ENCODE measurements at places on chromosomes 5 and 9.

DNA sequence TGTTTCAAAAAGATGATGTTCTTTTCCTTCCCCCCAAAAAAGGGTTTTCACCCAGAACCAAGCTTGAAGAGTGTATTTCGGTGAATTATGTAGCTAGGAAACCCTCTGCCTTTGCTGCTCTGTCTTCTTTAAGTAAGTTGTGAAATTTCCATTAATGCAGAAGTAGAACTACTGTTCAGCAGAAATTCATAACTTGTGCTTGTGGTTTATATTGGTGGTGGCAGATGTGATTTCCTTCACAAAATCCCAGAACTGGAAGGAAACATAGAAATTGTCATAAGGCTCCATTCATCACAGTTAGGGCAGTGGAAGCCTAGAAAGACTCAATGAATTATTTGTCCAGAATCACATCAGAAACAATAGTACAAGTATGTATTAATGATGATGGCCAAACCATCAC lies 42.1 kb upstream of the DAB2 start:
- DNase-seq, result no peak

DNA sequence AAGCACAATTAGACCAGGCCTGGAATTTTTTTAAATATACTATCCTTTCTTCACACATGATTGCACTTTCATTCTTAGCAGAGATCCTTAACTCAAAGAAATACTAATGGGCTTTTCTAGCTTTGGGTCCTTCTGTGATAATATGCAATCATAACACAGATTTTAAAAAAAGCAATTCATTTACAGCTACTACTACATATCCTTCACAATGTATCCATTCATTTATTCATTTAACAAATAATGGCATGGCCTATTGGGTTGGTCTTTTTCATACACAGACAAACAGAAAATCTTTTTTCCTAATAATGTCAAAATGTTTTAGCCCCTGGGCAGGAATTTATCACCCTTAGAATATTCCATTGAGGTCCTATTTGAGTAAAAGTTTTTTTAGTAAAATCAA lies 47.0 kb downstream of the SAXO1 start:
- DNase-seq, result no peak

DNA sequence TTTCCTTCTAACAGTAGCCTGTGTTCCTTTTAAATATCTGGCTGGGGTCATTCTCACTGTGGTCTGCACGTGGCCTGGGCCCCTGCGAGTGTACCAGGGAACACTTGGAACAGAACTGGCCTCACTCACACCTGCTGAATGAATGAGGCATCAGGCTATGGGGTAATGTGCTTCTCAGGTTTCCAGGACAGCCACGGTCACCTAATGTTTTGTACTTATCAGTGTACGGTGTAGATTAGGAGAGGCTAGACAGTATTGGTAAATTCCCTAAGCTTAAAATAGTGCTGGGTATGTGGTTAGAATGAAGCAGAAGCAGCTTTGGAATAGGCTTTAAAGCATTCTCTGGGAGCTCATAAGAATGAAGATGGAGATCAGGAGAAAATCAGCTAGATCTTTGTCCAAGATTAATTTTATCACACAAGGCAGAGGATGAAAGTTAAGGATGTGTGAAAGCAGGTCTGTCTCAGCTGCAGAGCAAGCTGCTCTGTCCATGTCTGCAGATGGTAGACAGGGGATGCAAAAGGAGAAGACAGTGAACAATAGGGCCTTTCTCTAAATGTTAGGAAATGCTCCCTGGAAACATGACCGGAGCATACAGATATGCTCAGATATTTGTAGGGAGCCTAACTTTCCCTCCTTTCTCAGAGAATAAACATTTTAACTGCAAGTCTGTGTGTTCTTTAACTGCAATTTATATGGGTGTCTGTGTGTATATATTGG lies 267.5 kb downstream of the NR3C1 start:
- DNase-seq, result no peak

DNA sequence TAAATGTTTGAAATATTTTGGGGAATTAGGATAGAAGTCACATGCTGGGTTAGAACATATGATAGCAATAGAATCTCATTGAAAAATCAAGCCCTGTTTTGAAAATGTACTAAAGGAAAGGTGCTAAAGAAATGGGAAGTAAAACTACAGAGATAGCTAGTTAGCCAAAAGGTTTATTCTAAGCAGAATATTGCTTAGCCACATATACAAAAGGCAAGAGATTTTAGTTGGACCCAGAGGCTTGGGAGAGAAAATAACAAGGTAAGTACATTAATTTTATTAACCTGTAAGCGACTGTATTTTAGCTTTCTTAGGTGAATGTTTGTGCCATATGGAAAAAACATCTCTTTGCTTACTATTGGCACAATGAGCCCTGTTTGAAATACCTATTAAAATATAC lies 108.3 kb downstream of the RPS23 start:
- DNase-seq, result no peak

GRCh38 chr5:67047160-67047559 lies 149.4 kb downstream of the CD180 start:
- no peak for DNase-seq

DNA sequence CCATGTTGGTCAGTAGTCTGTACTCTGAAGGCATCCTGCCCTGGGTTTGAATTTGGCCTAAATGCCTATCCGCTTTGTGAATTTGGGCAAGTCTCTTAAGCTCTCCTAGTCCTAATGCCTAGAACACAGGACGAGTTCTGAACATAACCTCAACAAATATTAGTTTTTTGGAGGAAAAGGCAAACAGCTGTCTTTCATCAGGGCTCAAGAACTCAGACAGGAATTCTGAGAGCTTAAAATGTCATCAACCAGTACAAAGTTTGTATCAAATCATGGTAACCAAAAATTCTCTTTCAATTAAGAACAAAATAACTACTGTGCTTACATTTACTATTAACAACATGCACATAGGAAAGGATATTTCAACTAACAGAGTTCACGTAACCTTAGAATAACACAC lies 182.5 kb upstream of the PPP1R2B start:
- DNase-seq, result no peak

- no peak for DNase-seq
These were observed 34.4 kb downstream of the TTLL11 start for GRCh38 chr9:122058709-122059108.

- DNase-seq, result no peak
These were observed 143.6 kb downstream of the BNC2 start for GRCh38 chr9:16726718-16727451.

GRCh38 chr5:13976223-13976622 lies 31.7 kb upstream of the DNAH5 start:
- no peak for DNase-seq

- no peak for DNase-seq
These were observed 205.6 kb downstream of the GADD45G start for GRCh38 chr9:89810431-89810830.

DNA sequence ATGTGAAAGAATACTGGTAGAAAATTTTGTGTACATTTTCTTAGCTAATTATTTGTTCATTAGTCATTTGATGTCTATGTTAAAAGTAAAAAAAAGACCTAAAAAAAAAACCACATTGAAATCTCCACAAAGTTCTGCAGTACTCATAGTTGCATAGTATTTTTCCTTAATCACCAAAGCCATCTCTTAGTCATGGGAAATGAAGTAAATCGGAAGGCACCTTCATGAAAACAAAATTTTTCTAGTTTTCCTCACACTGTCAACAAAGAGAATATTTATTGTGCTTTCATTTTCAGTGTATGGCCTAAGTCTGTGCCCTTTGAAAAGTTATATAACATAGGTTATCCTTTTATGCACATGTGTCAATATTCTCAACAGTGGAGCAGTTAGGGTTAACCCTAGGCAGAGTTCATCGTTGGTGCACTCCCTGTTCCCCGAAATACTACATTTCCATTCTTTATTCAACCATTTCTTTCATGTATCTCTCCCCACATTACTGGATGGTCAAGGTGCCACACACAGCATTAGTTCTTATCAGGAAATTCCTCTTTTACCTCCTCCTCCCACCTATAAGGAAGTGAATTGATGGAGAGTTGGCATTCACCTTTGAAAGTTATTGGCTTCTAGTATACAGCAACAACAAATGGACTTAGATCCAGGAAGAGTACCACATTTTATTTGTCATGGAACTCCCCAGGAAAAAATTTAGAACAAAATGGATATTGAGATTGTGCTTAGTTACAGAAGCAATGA lies 93.1 kb downstream of the NUDT12 start:
- DNase-seq, result no peak

- DNase-seq, result no peak
These were observed 3.6 kb downstream of the SCAMP1 start for GRCh38 chr5:78364005-78364404.

DNA sequence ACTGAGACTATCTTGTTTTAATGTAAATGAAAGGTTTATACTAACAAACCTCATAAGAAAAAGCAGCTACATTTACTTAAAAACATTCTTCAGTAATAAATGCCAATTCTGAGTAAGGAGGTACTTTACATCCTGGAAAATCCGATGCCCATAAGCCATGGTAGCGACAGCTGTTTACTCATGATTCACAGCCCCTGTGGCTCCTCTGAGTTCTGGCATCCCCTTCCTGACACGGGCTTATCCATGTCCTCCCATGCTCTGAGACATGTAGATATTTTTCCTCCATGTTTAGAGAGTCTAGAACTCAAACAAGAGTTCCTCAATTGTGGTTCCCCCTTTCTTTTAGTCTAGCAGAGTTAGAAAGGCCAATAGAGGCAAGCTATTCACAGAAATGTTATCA lies 63.1 kb upstream of the DEPDC1B start:
- DNase-seq, result no peak

DNA sequence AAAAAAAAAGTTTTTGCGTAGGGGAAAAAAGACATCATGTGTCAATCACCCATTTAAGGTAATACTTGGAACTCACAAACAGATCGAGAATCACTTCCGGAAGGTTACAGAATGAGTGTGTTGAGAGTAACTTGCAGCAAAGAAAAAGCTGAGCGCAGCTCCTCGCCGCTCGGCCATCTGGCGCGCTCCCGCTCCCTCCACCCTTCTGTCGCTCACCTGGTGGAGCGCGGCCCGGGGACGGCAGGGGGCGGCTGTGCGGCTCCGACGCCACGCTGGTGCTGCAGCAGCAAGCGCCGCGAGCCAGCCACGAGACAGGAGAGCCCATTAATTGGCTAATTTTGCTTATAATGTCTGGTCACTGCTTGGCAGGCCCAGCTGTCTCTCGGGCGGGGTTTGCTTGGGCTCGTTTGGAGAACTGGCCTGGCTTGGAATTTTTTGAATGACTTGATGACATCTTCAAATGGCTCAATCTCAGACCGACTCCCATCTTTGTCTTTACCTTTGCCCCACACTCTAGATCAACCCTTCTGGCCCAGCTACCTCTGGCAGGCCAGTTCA lies 601.8 kb downstream of the CCDC171 start:
- DNase-seq, result no peak

DNA sequence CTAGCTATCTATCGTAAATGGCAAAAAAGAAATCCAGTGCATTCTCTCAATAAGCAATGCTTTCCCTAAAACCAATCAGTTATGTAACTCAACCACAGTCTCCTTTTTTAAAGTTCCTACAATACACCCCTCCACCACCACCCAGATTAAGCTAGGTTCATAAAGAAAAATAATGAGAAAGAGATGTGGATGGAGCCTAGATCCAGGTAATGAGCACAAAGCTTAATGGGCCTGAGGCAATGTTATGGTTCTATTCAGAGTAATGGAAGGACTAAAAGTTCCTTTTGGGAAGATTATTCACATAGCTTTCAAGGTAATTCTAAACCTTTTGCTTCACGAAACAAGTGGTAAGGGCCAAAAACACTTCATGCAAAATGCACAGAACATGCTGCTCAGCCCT lies 113.5 kb downstream of the MPDZ start:
- DNase-seq, result no peak

GRCh38 chr5:137040024-137040423 lies 459.1 kb downstream of the SPOCK1 start:
- no peak for DNase-seq

DNA sequence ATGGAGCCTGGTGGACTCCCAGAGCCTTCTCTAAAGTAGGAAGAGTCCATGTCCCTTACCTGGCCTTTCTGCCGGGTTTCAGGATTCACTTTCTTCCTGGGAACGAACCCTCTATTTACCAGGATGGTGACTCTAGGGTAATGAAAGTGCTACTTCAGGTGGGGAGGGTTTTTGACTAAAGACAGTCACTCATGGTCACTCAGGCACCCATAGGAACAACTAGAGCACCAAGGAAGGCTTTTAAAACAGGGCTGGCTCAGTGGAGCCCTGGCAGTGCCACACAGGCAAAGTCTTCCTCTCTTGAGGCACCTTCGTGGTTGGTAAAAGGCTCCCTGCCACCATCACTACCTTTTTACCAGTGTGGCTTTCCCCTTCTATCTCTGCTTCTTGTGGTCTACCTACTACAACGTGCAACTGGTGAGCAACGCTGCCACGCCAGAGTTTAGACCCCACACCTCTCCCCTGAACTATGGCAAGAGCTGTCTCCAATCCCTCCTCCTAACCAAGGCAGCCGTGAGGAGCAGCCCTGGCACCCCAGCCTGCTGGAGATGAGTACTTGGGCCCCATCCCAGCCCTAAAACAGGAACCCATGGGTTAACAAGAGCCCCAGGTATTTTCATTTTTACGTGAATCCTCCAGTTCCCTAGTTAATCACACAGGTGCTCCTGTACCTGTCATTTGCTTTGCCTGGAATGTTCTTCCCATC lies 3.5 kb downstream of the SURF1 start:
- no peak for DNase-seq

DNA sequence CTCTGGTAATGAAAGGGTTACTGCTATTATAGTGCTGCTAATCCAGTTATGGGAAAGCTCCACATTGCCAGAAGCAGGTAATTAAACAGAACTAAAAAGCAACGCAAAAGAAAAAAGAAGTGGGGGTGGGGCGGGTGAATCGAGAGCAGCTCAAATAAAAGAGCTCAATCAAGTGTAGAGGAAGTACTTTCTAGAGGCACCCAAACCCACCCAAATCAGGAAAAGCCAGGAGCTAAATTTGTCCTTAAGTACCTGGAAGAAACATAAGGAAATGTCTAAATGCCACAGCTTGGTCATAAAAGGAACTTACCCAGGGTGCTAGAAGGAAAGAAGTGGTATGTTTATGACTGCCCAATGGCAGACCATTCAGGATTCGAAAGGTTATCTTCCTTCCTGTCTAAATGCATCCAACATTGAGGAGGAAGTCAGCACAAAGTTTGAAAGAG lies 2.4 kb upstream of the RNF145 start:
- no peak for DNase-seq

- DNase-seq, result no peak
These were observed 27.8 kb downstream of the CSF2 start for GRCh38 chr5:132101385-132101880.

DNA sequence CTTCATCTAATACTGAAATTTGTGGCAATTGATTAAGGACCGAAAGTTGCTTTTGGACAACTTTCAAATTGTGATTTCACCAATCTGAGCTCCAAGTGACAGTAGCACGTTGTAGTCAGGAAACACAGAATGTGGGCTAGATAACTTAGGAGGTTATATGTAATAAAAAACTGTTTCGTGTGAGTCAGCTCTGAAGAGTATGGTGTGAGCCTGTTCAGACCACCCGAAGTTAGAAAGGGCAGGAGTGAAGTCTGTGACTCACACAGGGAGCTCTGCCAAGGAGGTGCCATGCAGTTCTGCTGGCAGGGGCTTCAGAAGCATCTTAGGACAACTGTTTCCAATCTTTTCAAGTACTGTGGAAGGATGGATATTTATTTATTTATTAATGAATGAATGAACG lies 16.4 kb upstream of the ZBTB34 start:
- no peak for DNase-seq

- no peak for DNase-seq
These were observed 970 bp upstream of the TRIM32 start for GRCh38 chr9:116686135-116686534.

GRCh38 chr5:156681265-156681664 lies 168.8 kb upstream of the PPP1R2B start:
- DNase-seq, result no peak
